HepG2 (cell line): ENCODE measurements at places on chromosomes 3 and 15. TPM values are rescaled to one million over a fixed set of nuclear protein-coding genes. Genes with fewer than 3 reads are reported as not detected.

GRCh38 chr3:195259154-195259474 is 11.8 kb downstream of the XXYLT1 start:
- DNase-seq: no peak
- no peaks in the 10 kb centered on the region for H3K27me3 ChIP-seq
- peaks cover 38% of the 10 kb centered on the region for H3K4me1 ChIP-seq
- H3K4me3 ChIP-seq: peak overlapping the region; percentile 74
- H3K27ac ChIP-seq: peak overlapping the region; percentile 92

GRCh38 chr15:66855041-66855440 is 153.0 kb downstream of the SMAD6 start:
- peaks cover 16% of the 10 kb centered on the region for H3K27me3 ChIP-seq
- peaks cover 22% of the 10 kb centered on the region for H3K4me1 ChIP-seq
- no peaks in the 10 kb centered on the region for H3K36me3 ChIP-seq
- H3K27ac ChIP-seq: no peak overlapping the region

- peaks cover 57% of the 10 kb centered on the region for H3K4me1 ChIP-seq
- H3K36me3 ChIP-seq: no peaks in the 10 kb centered on the region; the same call in 1 of the 3 replicates
- no peaks in the 10 kb centered on the region for H3K27me3 ChIP-seq
- no peak overlapping the region for H3K27ac ChIP-seq
- DNase-seq: no peak
These were observed 40.3 kb downstream of the IL1RAP start for GRCh38 chr3:190554197-190554596.

DNA sequence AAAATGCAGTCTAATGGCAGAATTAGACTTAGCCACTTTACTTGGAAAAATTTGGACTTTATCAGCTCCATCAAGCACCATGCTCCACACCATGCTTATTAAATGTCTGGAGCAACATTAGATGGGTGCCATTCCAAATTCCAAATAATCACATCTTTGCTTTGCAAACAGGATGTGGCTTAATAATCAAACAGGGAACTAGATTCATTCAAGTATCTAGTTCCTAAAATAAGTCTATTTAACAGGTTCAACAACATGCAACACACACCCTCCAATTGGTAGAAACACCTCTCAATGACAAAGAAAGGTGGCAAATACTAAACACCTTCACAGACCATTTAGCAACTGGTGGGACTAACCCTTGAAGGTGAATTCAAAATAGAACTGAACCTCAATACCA is 3.5 kb downstream of the HEXA start:
- H3K27me3 ChIP-seq: no peaks in the 10 kb centered on the region
- no peak overlapping the region for H3K27ac ChIP-seq
- H3K4me3 ChIP-seq: no peak overlapping the region
- peaks cover 16% of the 10 kb centered on the region for H3K36me3 ChIP-seq
- DNase-seq: no peak

GRCh38 chr15:49645941-49646340 is 25.1 kb downstream of the DTWD1 start:
- no peak overlapping the region for H3K4me3 ChIP-seq
- no peaks in the 10 kb centered on the region for H3K4me1 ChIP-seq
- H3K36me3 ChIP-seq: 0 out of 2 replicates have a peak, but pooled peaks cover 2% of the 10 kb centered on the region
- no peaks in the 10 kb centered on the region for H3K27me3 ChIP-seq

- DNase-seq: no peak
- no peaks in the 10 kb centered on the region for H3K27me3 ChIP-seq
- no peaks in the 10 kb centered on the region for H3K36me3 ChIP-seq
- no peak overlapping the region for H3K27ac ChIP-seq
These were observed 590.0 kb upstream of the ADAMTS9 start for GRCh38 chr3:65277798-65278197.

- DNase-seq: no peak
- H3K27ac ChIP-seq: no peak overlapping the region
- H3K36me3 ChIP-seq: no peaks in the 10 kb centered on the region
- no peaks in the 10 kb centered on the region for H3K27me3 ChIP-seq
- H3K4me3 ChIP-seq: no peak overlapping the region
- peaks cover 20% of the 10 kb centered on the region for H3K4me1 ChIP-seq
These were observed 8.1 kb downstream of the RAD18 start for GRCh38 chr3:8954938-8955763.

- H3K27me3 ChIP-seq: no peaks in the 10 kb centered on the region
- no peak for DNase-seq
- peak overlapping the region; percentile 89 for H3K4me3 ChIP-seq
- no peaks in the 10 kb centered on the region for H3K36me3 ChIP-seq
These were observed 2.7 kb downstream of the MSL2 start for GRCh38 chr3:136193278-136194054.

Gene SV2B
- not detected in 2 replicates for total RNA-seq

Gene STRA6
- total RNA-seq: 0.81 and 2.1 TPM in 2 replicates

Gene FAM3D
- total RNA-seq: not detected in 2 replicates

Gene MTHFS
- total RNA-seq: 37.0 and 52.4 TPM in 2 replicates

DNA sequence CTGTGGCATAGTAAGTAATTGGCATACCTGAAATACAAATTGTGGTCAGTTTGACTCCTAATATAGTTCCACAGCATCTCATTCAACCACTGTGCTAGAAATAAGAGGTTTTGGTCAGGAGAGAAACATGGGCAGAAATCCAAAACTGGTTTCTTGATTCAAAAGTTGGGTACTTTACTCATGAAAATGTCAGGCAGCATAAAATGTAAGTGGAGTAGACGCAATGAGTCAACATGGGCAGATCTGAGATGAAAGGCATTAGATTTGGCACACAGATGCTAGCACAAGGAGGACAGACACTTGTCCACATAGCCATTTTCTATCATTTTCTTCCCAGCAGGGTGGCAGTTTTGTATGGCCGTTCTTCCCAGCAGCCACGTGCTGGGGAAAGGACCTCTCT is 255.8 kb upstream of the CDIN1 start:
- H3K4me1 ChIP-seq: no peaks in the 10 kb centered on the region
- no peak overlapping the region for H3K4me3 ChIP-seq
- DNase-seq: no peak
- H3K36me3 ChIP-seq: no peaks in the 10 kb centered on the region
- H3K27me3 ChIP-seq: no peaks in the 10 kb centered on the region
- H3K27ac ChIP-seq: no peak overlapping the region

Gene TLR9
- not detected in 2 replicates for total RNA-seq

Gene KBTBD13
- total RNA-seq: not detected in 2 replicates

DNA sequence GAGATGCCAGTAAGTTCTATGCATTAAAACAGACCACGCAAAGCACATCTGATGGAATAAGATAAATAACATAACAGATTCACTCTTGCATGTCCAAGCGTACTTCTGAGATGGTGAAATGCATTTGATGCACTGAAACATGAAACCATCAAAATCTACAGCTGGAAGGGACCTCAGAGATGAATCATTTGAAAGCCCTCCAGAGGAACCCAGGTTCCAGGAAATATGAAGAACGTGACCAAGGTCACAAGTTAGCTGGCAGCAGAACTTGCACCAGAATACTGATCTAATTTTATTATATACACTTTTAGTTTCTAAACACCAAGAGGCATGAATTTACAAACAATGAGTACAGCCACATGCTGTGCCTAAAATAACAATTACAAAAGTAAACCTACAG is 957.1 kb downstream of the FHIT start:
- no peaks in the 10 kb centered on the region for H3K4me1 ChIP-seq
- no peak for DNase-seq
- no peaks in the 10 kb centered on the region for H3K27me3 ChIP-seq
- H3K27ac ChIP-seq: no peak overlapping the region
- no peak overlapping the region for H3K4me3 ChIP-seq

Gene ATP13A5
- total RNA-seq: not detected in 2 replicates

- no peak for DNase-seq
- no peaks in the 10 kb centered on the region for H3K27me3 ChIP-seq
- H3K36me3 ChIP-seq: no peaks in the 10 kb centered on the region
- no peak overlapping the region for H3K4me3 ChIP-seq
These were observed 78.2 kb downstream of the KCNH8 start for GRCh38 chr3:19226479-19226878.

DNA sequence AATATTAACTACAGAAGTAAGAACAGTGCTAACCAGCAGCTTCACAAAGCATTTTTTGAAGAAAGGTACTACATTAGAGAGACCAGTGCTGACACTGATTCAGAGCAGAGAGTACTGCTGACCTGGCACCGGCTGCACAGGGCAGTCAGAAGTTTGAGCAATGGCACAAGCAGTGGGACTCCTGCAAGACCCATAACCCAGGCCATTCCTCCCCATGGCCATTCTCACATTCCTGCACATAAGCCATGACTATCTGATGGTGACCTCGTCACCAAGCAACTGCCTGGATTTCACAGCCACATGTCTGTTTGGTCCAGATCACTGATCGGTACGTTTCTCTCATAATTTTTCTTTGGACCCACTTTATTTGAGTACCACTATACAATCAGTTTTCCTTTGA is 88.7 kb downstream of the GPR156 start:
- H3K27ac ChIP-seq: no peak overlapping the region
- no peaks in the 10 kb centered on the region for H3K27me3 ChIP-seq
- no peak overlapping the region for H3K4me3 ChIP-seq
- no peaks in the 10 kb centered on the region for H3K36me3 ChIP-seq
